ENCODE measurements at places on chromosomes 7 and 10.

GRCh38 chr10:91740353-91740924 lies 57.8 kb upstream of the TNKS2 start:
- no peak for DNase-seq

- DNase-seq = no peak
Measured at GRCh38 chr7:149415391-149416071, 45.3 kb downstream of the ZNF777 start.

GRCh38 chr10:73590881-73591799 lies at the start of gene USP54:
TSS of gene USP54 (minus strand) at chr10:73591342. CDS start at chr10:73575658, 15,684 bp downstream.
- peak; percentile 32 for DNase-seq

GRCh38 chr10:51617576-51618235 lies 81.7 kb downstream of the CSTF2T start:
- DNase-seq = no peak

DNA sequence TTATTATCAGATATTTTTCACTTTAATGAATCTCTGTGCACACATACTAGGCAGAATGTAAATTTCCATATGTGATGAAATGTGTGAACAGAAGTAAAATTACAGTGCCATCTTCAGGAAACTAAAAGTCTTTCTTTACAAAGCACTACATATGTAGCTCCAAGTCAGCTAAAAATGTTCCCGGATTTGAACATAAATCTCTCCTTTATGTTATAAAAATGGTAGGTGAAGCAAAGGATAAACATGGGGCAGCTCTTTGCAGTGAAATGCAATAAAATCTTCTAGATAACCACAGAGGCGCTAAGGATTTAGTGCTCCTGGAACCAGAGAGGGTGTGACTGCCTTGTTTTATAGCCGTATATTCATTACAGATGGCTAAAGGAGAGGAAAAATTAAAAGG lies 104.9 kb upstream of the C7orf33 start:
- no peak for DNase-seq

GRCh38 chr7:25823571-25823970 lies 328.4 kb upstream of the NFE2L3 start:
- no peak for DNase-seq

DNA sequence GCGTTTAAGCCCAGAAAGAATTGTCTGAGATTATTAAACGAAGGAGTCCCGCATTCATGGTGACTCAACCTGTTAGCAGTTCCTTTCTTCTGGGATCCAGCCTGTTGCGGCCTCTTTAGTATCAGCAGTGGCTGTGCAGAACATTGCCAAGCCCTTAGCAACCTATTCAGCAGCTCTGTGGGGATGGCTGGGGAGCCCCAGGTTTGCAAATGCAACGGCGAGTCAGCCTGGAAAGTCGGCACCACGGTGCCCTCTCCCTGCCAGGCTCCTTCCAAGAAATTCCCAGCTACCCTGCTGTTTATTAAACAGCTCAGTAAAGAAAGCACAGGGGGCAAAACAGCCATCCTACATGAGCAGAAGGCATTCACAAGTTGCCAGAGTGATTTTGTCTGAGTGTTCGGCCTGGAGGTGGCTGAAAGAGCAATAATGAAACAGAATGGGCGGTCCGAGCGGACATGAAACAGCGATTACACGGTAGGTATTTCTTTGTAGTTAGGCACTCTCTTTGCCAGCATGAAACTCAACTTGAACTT lies 198.3 kb downstream of the BAMBI start:
- DNase-seq = peak; percentile 25

DNA sequence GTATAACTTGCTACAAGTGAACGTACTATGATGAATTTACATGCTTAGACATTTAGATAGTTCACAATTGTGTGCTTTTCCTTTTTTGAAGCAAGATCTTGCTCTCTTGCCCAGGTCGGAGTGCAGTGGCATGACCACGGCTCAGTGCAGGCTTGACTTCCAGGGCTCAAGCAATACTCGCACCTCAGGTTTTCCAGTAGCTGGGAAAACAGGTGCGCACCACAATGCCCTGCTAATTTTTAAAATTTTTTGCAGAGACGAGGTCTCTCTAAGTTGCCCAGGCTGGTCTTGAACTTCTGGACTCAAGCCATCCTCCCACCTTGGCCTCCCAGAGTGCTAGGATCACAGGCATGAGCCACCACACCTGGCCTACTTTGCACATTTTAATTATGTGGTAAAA lies 1.8 kb downstream of the GPR15LG start:
- DNase-seq = no peak

DNA sequence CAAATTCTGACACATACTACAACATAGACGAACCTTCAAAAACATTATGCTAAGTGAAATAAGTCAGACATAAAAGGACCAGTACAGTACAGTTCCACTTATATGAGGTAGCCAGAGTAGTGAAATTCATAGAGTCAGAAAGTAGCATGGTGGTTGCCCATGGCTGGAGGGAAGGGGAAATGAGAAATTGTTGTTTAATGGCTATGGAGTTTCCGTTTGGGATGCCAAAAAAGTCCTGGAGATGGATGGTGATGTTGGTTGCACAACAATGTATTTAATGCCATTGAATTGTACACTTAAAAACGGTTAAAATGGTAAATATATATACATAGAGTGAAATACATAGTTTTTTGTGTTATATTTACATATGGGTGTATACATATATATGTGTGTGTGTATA lies 2.1 kb upstream of the SLC37A3 start:
- DNase-seq = no peak

DNA sequence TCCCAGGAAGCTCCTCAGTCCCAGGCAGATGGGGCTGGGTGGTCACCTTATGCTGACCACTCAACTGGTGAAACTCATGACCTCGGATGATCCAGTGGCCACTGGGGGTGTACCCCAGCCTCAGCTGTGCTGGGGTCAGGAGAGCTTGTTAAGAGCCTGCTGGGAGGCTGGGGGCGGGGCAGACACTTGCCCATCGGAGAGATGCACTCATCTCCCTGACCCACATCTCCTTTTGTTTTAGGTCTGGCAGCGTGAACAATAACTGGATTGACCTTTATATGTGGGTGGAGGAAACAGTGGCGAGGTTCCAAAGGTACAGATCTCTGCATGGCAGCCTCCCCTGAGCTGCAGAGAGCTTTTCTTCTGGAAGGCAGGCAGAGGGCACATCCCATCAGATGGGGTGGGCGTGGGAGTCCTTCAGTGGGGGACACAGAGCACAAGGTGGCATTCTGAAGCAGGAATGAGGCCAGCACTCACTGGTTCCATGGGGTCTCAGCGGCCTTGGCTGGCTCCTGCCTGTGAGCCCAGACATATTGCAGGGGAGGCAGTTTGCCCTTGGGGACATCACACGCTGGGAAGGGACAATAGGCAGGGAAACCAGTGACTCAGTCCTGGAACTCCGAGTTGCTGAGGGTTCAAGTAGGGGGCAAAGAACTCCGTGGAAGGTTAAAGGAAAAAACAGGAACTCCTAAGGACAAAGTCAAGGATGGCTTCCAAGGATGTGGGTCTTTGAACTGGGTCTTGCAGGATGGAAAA lies 5.2 kb downstream of the ANTXRL start:
- no peak for DNase-seq

DNA sequence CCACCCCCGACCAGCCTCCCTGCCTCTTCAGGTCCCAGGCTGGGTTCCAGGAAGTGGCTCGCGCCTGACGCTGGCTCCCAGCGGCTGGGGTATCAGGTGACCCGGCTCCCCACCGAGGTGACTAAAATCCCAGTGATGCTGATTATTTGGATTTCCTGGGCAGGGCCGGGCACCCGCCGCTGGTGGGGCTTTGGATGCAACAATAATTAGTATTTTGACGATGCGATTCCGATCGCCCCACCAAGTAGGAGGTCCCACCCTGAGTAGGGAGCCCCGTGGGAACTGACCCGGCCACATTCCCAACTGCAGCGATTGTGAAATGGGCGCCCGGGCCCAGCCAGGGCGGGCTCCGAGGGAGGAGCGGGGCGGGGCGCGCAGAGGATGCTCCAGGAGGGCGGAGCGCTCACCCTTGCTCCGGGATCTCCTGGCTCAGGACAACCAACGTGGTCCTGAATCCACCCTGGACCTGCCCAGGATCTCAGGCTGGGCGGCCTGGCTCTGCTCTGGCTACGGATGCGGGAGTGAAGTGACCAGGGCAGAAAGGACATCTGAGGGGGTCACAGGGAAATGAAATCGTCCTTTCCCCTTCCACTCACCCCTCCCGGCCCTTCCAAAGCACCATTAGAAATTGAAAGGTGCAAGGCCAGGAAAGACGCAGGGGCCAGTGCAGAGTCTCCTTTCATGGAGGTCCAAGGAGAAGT lies 32.6 kb downstream of the DUSP5 start:
- no peak for DNase-seq

GRCh38 chr10:104895541-104895940 lies 254.5 kb downstream of the SORCS3 start:
- DNase-seq = peak; percentile 38

GRCh38 chr10:75029857-75030256 lies 81.6 kb upstream of the SAMD8 start:
- no peak for DNase-seq

GRCh38 chr7:76269895-76270294 lies 32.6 kb upstream of the HSPB1 start:
- no peak for DNase-seq

GRCh38 chr7:73351447-73352167 lies 23.6 kb downstream of the FKBP6 start:
- no peak for DNase-seq

- DNase-seq = no peak
Measured at GRCh38 chr7:1508277-1508758, 4.1 kb upstream of the INTS1 start.

DNA sequence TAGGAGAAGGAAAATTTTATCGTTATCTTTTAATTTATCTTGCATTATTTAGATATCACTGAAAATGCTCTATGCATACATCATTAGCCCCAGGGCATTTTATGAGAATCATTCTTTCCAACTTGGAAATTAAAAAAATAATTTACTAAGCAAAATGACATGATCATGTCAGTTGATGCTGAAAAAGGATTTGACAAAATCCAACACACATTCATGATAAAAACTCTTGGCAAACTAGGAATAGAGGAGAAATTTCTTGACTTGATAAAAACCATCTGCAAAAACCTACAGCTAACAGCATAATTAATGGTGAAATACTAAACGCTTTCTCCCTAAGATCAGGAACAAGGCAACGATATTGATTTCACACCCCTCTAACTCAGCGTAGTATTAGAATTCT lies 40.2 kb upstream of the RSU1 start:
- no peak for DNase-seq

GRCh38 chr10:130263289-130263688 lies 127.1 kb downstream of the GLRX3 start:
- no peak for DNase-seq

DNA sequence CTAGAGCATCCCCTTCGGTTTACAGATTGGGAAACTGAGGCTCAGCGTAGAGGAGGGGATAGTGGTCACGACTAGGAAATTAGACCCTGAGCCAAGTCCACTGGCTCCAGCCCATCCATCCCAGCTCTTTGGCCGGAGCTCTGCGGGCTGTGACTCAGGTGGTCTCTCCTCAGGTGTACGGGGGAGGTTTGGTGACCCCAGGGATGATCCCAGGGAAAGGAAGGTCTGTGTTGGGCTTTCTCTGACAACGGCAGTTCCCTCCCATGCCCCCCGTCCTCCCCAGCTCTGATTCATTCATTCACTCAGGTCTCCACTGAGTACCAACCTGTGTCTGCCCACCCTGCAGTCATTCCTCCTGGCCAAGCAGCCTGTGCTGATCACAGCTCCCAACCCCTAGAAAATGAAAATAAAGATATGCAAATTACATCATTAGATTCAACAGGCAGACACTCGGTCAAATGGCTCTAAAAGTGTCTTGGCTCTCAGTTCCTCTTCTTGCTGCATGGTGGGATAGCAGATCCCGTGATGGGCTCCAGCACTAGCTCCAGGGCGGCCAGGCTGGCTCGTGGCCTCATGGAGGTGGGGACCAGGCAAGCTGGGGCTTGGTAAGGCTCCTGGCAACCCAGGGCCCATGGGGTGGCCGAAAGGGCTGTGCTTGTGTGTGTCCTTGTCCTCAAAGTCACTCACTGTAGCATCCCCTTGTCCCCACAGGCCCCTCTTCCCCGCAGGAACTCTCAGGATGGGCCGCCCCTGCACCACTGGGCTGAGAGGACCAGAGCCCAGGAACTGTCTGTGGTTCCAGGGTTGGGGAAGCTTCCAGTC lies 37.8 kb downstream of the CLRN3 start:
- DNase-seq = no peak

DNA sequence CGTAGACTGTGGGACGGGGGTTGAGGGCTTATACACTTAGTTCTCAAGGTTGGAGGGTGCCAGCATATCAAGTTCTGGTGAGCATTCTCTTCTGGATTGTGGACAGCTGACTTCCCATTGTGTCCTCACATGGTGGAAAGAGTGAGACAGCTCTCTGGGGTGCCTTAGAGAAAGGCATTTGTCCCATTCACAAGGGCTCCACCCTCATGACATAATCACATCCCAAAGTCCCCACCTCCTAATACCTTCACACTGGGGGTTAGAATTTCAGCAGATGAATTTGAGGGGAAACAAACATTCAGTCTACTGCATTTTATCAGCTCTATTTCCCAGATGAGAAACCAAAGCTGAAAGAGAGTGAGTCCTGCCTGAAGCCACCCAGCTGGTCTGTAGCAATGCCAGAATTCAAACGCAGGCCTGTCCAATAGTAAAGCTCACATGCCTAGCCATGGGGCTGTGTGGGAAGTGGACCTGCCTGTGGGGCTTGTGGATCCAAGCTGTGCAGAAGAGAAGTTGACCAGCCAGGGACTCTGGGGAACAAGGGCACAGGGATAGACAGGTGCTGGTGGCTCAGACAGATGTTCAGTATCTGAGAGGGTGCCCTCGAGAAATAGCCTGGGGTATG lies 34.9 kb upstream of the LOXL4 start:
- no peak for DNase-seq

DNA sequence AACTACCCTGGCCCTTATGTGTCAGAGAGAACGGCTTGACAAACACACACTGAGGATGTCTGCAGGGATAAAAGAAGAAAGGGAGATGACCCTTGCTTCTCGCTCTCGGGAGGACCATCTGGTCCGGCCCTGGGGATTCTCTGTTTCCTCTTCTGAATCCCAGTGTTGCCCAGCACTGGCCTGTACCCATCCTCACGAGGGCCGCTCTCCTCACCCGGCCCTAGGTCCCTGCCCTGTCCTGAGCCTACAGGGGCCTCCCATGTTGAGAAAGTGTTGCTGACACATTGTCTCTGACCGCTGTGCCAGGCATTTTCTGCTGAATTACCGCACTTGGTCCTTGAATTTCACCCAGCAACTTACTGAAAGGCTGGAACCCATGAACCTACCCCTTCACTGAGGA lies 171.9 kb upstream of the LANCL2 start:
- no peak for DNase-seq

- DNase-seq = no peak
Measured at GRCh38 chr7:47149208-47149839, 432.6 kb downstream of the TNS3 start.

GRCh38 chr7:5677538-5678294 lies 103.7 kb downstream of the RNF216 start:
- DNase-seq = peak; percentile 85

- DNase-seq = no peak
Measured at GRCh38 chr10:101301111-101301731, 52.7 kb upstream of the BTRC start.

DNA sequence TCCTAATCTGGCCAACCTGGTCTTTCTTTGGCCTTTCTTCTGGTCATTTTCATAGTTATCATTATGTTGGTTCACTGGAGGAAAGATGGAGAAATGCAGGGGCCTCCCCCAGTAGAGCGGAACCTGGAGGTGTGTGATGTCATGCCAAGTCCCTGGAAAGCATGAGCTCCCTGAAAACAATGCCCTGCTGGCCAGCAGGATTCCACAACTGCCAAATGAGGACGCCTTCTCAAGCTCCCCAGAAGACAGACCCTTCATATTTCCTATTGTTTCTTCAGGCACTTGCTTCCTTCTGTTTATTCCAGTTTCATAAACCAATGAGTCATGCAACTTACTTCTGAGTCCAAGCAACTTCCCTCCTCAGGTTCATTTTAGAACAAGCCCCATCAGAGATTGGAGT lies 339.0 kb downstream of the GATA3 start:
- no peak for DNase-seq

- no peak for DNase-seq
Measured at GRCh38 chr7:33500703-33501701, 371.6 kb downstream of the BBS9 start.
